RPMI7951 (cell line): ENCODE measurements at places on chromosomes 1 and 21. TPM values are rescaled to one million over a fixed set of nuclear protein-coding genes. Genes with fewer than 3 reads are reported as not detected.

Gene VCAM1
- total RNA-seq = 8.5 and 8.6 TPM in 2 replicates

- DNase-seq = peak; percentile 46
Observed at GRCh38 chr1:224769452-224770335, 153.6 kb downstream of the CNIH3 start.

DNA sequence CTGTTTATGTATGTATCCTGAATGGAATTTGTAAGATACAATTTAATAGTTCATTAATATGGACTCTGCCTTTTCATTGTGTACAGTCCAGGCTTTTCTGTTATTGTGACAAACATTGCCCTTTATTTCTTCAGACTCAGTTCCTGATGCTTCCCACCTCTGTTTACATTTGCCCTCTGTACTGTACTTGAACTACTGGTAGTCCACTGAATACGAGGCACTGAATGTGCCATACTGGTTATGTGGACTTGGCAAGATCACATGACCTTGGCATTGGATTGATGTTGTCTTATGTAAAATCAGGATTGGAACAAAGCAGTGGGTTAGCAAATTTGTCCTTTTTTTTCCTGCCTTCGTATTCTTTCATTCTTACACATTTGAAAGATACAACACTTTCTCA is 27.8 kb downstream of the RALGPS2 start:
- no peak for DNase-seq

Gene RNU1-4
- total RNA-seq = under 0.01 TPM in 1 of 2 replicates, not detected in the other

- peak; percentile 59 for DNase-seq
Observed at GRCh38 chr21:25170681-25171080, 436.6 kb downstream of the MRPL39 start.

Gene LAMC1
- total RNA-seq = 132 and 133 TPM in 2 replicates

Gene SMIM1
- 3.4 TPM in 1 of 2 replicates, not detected in the other for total RNA-seq

DNA sequence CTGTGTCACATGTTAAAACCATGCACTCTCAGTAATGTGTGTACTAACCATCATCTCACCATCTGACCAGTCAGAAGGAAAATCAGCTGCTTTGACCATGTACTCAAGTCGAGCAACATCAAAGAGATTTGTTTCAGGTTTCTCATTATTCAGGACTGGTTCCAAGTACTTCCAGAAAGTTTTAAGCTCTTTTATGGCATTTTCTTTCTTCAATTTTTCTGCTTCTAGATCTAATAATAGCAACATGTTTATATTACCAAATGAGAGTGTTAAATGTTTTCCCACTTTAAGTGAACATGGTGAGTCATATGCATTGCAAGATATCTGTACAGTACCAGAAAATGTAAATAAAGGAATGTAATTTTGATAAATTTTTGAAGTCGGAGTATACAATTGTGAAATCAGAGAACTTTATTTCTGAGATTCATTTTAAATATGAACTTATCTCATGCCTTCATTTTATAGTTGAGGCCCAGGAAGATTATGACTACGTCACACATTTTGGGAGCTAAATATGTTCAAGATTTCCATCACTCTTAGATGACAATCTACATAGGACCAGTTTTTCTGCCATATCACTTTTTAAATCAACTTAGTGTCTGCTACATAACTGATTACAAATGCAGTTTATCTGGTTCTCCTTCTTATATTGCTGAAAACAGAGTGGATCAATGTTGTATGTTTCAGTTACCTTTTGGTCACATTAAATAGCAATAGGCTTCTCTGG is 87.2 kb downstream of the SPAG17 start:
- no peak for DNase-seq

DNA sequence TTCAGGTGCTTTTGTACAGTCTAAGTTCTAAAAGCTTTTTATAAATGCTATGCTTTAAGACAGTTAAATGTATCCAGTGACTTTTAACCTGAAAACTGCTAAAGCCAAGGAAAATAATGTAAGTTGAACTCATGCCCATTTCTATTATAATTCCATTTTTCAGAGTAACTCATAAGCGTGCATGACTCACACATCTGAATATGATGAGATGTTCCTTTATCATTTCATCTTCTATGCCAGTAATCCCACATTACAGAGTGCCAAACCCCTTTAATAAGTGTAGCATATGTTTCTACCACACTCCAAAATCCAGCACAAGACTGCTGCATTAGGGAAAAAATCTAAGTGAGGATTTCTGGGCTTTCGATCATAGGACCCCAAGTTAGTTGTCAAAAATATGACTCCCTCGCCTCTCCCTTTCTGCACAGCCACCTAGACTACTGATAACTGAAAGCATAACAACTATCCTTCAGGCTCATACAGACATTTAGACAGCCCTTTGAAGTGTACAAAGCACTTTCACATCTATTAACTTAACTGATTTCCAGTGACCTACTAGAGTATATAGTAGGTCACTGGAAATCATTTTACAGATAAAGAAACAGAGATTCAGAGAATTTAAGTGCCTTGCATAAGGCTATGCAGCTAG is 45.3 kb downstream of the JAK1 start:
- peak; percentile 12 for DNase-seq

Gene MPL
- total RNA-seq = not detected in 2 replicates

DNA sequence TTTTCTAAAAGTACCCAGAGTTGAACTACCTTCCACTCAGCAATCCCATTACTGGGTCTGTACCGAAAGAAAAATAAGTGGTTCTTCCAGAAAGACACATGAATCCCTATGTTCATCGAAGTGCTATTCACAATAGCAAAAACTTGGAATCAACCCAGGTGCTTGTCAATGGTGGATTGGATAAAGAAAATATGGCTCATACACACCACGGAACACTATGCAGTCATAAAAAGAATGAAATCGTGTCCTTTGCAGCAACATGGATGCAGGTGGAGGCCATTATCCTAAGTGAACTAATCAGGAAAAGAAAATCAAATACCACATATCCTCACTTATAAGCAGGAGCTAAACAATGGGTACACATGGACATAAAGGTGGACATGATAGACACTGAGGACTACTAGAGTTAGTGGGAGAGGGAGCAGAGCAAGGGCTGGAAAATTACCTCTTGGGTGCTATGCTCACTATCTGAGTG is 32.9 kb upstream of the JUN start:
- no peak for DNase-seq

DNA sequence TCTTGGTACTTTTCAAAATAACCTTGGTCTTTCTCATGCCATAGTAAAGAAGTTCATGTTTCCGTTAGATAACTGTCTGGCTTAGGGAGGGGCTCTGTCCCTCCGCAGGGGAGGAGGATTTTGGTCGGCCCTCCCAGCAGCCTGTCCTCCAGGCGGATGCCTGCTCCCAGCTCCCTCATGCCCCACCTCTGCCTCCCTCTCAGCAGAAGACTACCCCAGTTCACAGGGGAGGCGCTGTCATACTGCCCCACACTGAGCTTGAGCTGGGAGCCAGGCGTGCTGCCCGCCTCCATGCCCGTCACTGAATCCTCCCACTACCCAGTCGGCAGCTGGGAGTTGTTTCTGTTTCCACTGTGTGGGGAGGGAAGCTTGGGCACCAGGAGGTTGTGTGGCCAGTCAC is 127.3 kb downstream of the CAMTA1 start:
- DNase-seq = no peak

DNA sequence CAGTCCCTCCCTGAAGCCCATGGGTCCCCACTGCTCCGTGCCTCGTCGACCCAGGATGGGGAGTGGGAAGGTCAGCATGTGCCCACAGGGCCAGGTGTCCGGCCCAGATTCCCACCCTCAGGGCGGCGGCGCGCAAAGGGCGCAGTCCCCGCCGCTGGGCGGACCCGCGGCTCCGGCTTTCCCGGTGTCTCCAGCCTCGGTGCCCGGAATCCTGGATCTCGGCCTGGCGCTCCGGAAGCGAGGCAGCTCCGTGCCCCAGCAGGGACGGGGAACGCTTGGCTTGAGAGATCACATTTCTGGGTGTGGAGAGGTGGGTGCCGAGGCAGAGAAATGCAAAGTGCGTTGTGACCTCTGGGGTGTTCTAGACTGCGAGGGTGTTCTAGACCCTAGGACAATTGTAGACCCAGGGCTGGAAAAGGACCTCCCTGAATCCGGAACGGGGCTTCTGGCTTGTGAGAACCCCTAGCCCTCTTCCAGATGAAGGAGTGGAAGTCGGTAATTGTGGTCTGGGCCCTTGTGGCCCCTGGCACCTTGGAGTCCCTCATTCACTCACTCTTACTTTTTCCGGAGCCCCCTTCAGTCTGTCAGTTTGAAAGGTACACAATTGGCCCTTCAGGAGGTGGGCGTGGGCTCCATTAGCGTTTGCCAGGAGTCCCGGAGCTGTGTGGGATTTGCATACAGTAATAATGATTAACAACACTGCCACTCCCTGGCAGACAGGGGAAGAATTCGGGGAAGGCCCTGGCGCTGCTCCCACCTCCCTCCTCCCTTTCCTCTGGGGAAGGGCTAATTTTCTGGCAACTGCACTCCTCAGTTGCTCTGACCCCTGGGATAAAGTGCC is 1.6 kb upstream of the KCND3 start:
- peak; percentile 24 for DNase-seq

GRCh38 chr1:110850627-110851026 is 22.3 kb upstream of the CD53 start:
- no peak for DNase-seq

Gene CACHD1
- 0.98 and 1.2 TPM in 2 replicates for total RNA-seq

Gene SFN
- not detected in 2 replicates for total RNA-seq

Gene UBXN10
- total RNA-seq = 0.10 and 0.12 TPM in 2 replicates

GRCh38 chr1:162171111-162171510 is 101.6 kb downstream of the NOS1AP start:
- DNase-seq = no peak

Gene C21orf58
- 8.9 TPM in 2 replicates for total RNA-seq
